Ascending aorta (tissue), 2 donors: ENCODE measurements at places on chromosomes 2 and 18.
A peak's percentile ranks its signal among the peaks of the same experiment; 100 is the strongest.

DNA sequence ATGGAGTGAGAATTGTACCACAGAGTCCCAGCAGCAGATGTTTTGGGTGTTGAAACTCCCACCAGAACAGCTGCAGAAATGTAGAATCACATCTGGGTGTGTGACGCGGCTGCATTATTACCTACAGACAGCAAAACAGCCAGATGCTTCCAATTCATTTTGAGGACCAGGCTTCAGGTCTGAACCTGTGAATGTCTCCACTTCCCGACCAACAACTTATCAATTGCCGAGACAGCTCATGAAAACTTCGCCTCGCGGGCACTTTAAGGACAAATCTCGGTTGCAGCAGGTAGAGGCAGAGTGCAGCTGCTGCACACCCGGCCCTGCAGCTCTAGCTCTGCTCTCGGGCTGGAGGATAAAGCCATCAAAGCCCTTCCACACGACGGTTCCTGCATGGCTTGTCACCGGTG lies 202.0 kb downstream of the HRH4 start:
- H3K4me3 ChIP-seq: no peak overlapping the region
- H3K4me1 ChIP-seq: no peaks in the 10 kb centered on the region
- no peak overlapping the region for H3K27ac ChIP-seq
- DNase-seq: no peak

- no peak overlapping the region for H3K4me3 ChIP-seq
- no peak overlapping the region for H3K27ac ChIP-seq
- H3K36me3 ChIP-seq: peaks cover 35% of the 10 kb centered on the region
- H3K4me1 ChIP-seq: no peaks in the 10 kb centered on the region
These were observed 14.1 kb downstream of the CTDP1 start for GRCh38 chr18:79693561-79694205.

DNA sequence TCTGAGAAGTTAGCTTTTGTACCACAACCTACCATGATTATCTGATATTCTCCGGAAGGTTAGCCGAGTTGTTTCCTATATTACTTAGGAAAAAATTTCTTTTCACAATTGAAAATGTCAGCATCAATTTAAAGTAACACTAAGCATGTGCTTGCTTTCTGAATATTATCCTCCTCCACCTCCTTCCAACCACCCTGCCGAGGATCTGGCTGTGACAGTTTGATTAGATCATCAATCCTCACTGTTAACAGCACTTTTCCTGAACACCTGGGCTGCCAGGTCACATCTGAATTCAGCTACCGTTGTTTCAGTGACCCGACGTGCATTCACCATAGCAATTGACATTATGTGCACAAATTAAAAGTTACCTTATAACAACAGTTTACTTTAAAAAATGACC lies 207.0 kb downstream of the ZNF407 start:
- H3K36me3 ChIP-seq: no peaks in the 10 kb centered on the region
- no peak overlapping the region for H3K27ac ChIP-seq
- no peak for DNase-seq
- no peaks in the 10 kb centered on the region for H3K4me1 ChIP-seq
- no peaks in the 10 kb centered on the region for H3K27me3 ChIP-seq
- no peak overlapping the region for H3K4me3 ChIP-seq

DNA sequence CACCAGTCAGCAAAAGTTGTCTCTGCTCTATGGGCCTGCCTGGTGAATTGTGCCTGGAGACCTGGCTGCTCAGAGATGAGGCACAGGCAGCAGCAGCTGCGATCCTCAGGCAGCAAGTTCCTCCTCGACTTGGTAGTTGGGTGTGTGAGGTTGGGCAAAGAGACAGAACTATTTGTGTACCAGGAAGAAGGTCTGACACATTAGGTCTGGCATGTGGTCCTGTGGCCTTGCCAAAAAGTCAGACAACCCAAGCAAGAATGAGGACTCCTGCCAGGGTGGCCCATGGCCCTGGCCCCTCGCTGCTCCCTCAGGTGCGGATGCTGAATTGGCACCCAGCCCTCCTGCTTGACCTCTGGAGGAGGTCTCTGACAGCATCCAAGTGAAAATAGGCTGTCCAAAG lies 192.7 kb downstream of the DYSF start:
- H3K36me3 ChIP-seq: no peaks in the 10 kb centered on the region
- H3K27me3 ChIP-seq: no peaks in the 10 kb centered on the region
- H3K4me3 ChIP-seq: no peak overlapping the region
- peak overlapping the region; percentile 81 for H3K27ac ChIP-seq
- peaks cover 4% of the 10 kb centered on the region for H3K4me1 ChIP-seq

DNA sequence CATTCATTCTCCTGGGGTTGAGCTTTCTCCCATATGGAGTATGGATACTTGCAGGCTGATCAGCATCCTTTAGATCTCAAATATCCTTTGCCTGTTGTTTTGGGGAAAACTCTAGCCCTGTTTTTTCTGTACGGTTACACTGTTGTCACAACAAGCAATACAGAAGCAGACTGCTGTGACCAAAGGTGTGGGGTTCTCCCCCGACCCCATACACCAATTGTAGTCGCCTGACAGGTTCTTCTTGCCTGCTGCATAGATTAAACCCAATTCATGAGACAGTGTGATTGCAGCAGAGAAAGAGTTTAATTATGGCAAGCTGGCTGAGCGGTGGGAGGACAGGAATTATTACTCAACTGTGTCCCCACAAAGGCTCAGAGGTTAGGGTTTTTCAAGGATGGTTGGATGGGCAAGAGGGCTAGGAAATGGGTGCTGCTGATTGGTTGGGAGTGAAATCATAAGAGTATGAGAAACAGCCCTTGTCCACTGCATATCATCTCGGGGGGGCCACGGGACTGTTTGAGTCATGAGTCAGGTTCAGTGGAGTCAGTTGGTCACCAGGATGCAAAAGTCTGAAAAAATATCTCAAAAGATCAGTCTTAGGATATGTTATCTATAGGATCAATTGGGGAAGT lies 40.6 kb downstream of the ITGB1BP1 start:
- peaks cover 64% of the 10 kb centered on the region for H3K36me3 ChIP-seq
- no peak for DNase-seq

DNA sequence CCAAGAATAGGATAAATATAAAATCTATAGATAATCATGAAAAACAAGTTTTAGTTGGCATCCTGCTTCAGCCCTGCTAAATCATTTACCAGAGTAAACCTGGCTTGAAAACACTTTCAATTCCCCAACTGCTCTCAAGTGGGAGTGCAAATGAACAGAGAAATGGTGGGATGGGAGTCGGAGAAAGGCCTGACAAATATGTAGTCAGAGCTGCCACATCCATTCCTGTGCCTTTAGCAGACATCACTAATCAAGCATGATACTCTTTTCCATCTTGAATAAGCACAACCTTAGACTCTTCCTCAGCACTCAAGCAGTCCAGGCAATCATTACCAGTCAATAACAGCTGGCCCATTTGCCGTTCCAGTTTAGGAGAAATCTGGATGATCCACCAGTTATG lies 101.3 kb downstream of the ANKRD44 start:
- peaks cover 45% of the 10 kb centered on the region for H3K4me1 ChIP-seq
- no peak overlapping the region for H3K27ac ChIP-seq
- DNase-seq: no peak

GRCh38 chr2:157830696-157831570 lies 45.2 kb downstream of the ACVR1 start:
- no peaks in the 10 kb centered on the region for H3K27me3 ChIP-seq
- peak overlapping the region; percentile 61 for H3K27ac ChIP-seq
- H3K36me3 ChIP-seq: no peaks in the 10 kb centered on the region
- peaks cover 27% of the 10 kb centered on the region for H3K4me1 ChIP-seq
